ENCODE measurements at places on chromosomes 6 and 20. TPM values are rescaled to one million over a fixed set of nuclear protein-coding genes. Genes with fewer than 3 reads are reported as not detected.

- H3K4me1 ChIP-seq: peaks cover 88% of the 10 kb centered on the region
- H3K36me3 ChIP-seq: peaks cover 40% of the 10 kb centered on the region
- DNase-seq: peak; percentile 43
- no peaks in the 10 kb centered on the region for H3K27me3 ChIP-seq
These were observed 69.9 kb downstream of the FYN start for GRCh38 chr6:111803371-111803770.

GRCh38 chr6:170017603-170018320 lies 266.3 kb downstream of the ERMARD start:
- H3K27ac ChIP-seq: no peak overlapping the region

GRCh38 chr6:10837622-10837994 lies 731 bp downstream of the MAK start:
- H3K36me3 ChIP-seq: peaks cover 5% of the 10 kb centered on the region
- H3K4me1 ChIP-seq: peaks cover 23% of the 10 kb centered on the region
- DNase-seq: peak; percentile 10
- H3K27me3 ChIP-seq: peaks cover 48% of the 10 kb centered on the region
- no peak overlapping the region for H3K27ac ChIP-seq

- H3K27ac ChIP-seq: no peak overlapping the region
- H3K4me1 ChIP-seq: no peaks in the 10 kb centered on the region
- peaks cover 13% of the 10 kb centered on the region for H3K27me3 ChIP-seq
- no peak for DNase-seq
- H3K4me3 ChIP-seq: no peak overlapping the region
These were observed 244.8 kb upstream of the SYNCRIP start for GRCh38 chr6:85887461-85887860.

- no peaks in the 10 kb centered on the region for H3K27me3 ChIP-seq
- no peak overlapping the region for H3K4me3 ChIP-seq
- peaks cover 8% of the 10 kb centered on the region for H3K4me1 ChIP-seq
- DNase-seq: no peak
These were observed 12.3 kb downstream of the CST5 start for GRCh38 chr20:23867152-23867776.

GRCh38 chr20:57267158-57267821 lies 849 bp upstream of the BMP7 start:
- H3K27ac ChIP-seq: no peak overlapping the region
- peaks cover 81% of the 10 kb centered on the region for H3K27me3 ChIP-seq
- H3K4me1 ChIP-seq: peaks cover 3% of the 10 kb centered on the region
- no peak overlapping the region for H3K4me3 ChIP-seq
- H3K36me3 ChIP-seq: no peaks in the 10 kb centered on the region

GRCh38 chr6:5261545-5262109 lies 314 bp downstream of the FARS2 start:
- peak overlapping the region; percentile 100 for H3K27ac ChIP-seq
- DNase-seq: no peak
- no peaks in the 10 kb centered on the region for H3K27me3 ChIP-seq
- peaks cover 52% of the 10 kb centered on the region for H3K4me1 ChIP-seq

MROH8 gene
- total RNA-seq: 2.5 TPM

FYN gene
- 179 TPM for total RNA-seq

TFAP2D gene
- total RNA-seq: not detected
